HepG2 (cell line): ENCODE measurements at places on chromosomes 1 and 21. TPM values are rescaled to one million over a fixed set of nuclear protein-coding genes. Genes with fewer than 3 reads are reported as not detected.

GRCh38 chr1:31891280-31891679 is 46.9 kb downstream of the PTP4A2 start:
- no peak for DNase-seq

- DNase-seq: no peak
Observed at GRCh38 chr1:112285316-112285715, 110.7 kb upstream of the CTTNBP2NL start.

- no peak for DNase-seq
Observed at GRCh38 chr1:208782186-208782585, 538.0 kb upstream of the PLXNA2 start.

The KIF2C gene
- 18.7 and 29.7 TPM in 2 replicates for polyA plus RNA-seq

DNA sequence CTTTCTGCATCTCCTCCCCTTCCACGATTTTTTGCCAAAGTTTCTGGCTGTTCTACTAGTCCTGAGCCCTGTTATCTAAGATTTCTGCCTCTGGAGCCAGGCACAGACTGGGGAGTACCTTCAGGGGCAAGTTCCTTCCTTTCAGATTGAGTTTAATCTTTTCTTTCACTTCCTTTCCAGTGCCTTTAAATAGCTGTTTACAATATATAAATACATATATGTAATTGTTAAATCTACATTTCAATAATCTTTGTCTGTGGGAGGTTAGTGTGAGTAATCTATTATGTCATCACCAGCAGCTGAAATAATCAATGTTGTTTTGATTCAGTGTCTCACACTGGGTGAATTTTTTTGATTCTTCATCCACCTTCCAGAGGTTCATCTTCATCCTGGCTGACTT is 31.8 kb downstream of the DIPK1A start:
- no peak for DNase-seq

DNA sequence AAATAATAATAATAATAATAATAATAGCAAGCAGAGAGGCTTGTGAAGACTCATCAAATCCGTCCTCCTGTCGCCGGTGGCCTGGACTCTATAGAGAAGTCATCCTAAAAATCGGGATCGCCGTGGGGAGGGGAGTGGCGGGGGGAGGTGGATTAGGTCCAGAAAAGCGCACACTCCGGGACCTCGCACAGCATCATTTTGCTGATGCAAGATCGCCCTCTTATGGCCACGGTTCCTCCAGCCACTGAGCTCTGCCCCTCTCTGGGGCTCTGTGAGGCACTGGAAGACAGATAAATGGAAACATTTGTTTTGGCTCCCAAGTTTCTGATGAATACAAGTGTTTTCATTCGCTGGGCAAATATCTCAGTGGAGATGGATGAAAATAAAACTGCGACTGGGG is 612.0 kb downstream of the MATN1 start:
- DNase-seq: peak; percentile 5

The SLC16A4 gene
- 1.5 and 1.6 TPM in 2 replicates for polyA plus RNA-seq

GRCh38 chr1:23169727-23170335 is 1.2 kb upstream of the LUZP1 start:
- DNase-seq: peak; percentile 32

The CD244 gene
- not detected in 2 replicates for polyA plus RNA-seq

The KLHDC8A gene
- polyA plus RNA-seq: not detected in 2 replicates

The MYOC gene
- polyA plus RNA-seq: not detected in 2 replicates

- DNase-seq: no peak
Observed at GRCh38 chr21:14741256-14741655, 195.1 kb upstream of the SAMSN1 start.
